Anterior cingulate cortex (tissue), 58 donors: ENCODE measurements at places on chromosomes 3 and 15.

- no peak for DNase-seq
Observed at GRCh38 chr3:126049289-126050049, 34.5 kb downstream of the SLC41A3 start.

- DNase-seq: no peak
Observed at GRCh38 chr3:111601810-111602209, 6.7 kb upstream of the ZBED2 start.

DNA sequence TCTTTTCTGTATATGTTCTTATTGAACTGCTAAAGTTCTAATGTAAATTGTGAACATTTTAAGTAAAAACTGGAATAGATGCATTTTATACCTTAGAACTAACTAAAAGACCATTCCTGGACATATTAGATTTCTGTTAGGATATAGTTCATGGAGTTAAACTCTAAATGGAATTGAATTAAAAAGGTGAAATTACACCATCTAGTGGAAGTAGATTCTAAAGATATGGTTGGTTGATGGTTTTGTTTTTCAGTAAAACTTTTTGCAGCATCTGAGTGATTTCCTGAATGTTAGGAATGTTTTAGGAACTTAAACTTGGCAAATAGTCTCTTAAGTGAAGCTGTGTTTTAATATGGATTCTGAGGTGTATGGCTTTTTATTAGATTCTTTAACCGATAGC, 96.8 kb downstream of the SLMAP start:
- no peak for DNase-seq

- DNase-seq: no peak
Observed at GRCh38 chr3:144273601-144274000, 302.0 kb downstream of the DIPK2A start.

GRCh38 chr15:68295014-68295805, 17.7 kb downstream of the FEM1B start:
- DNase-seq: no peak

DNA sequence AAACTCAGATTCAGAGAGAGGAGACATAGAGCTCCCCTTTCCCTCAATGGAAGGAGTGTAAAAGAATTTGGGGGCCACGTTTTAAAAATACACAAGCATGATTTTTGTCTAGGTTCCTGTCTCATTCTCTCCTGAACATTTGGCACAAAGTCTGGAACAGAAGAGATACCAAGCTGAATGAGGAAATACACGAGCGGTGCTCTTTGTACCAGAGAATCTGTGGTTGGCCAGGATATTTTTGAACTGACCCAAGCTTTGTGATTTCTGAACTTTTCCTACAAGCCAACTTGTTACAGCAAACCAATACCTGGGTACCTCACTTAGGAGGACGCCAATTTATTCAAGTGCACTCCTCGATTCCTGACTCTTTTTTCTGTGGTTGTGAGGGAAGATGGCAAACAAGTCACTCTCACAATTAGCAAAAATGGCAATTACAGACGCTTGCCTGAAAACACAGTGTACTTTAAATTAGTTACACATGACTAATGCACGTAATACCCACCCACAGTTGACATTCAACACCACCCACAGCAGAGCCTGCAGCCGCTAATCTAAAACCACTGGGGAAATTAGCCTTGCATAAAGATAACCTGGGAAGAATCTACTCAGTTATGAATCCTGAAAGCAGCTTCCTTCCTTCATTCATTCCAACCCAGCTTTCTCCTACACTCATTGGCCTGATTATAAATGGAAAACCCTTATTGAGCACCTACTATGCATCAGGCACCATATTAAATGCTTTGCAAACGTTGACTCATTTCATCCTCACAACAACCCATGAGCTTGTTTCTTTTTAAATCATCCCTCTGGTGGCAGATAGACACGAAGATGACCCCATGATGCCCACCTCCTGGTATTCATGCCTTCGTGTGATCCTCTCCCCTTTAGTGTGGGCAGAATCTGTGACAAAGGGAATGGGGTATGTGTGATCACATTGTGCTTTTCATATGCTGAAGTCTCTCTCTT, 293.5 kb downstream of the KBTBD8 start:
- no peak for DNase-seq

- no peak for DNase-seq
Observed at GRCh38 chr3:189685860-189686259, 54.7 kb downstream of the TP63 start.

GRCh38 chr15:99635794-99636193, 70.0 kb downstream of the MEF2A start:
- DNase-seq: no peak

- no peak for DNase-seq
Observed at GRCh38 chr3:31892916-31893573, 88.0 kb downstream of the OSBPL10 start.

DNA sequence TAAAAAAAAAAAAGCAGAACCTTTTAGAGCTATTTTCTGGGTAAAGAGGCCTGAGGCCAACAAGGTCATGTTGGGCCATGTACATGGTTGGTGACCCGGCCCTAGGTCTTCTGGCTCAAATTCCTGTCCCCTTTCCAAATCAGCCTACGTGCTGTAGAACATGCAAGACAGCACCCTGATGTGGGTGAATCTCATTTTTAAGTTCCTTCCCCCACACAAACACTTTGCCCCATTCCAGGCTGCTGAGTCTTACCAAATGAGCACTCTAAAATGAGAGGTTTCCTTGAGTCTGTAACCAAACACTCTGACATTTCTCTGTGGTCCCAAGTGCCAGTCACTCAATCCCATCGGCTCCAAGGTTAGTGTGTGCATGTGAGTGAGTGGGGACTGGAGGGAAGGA, 9.4 kb downstream of the BCL6 start:
- DNase-seq: no peak

DNA sequence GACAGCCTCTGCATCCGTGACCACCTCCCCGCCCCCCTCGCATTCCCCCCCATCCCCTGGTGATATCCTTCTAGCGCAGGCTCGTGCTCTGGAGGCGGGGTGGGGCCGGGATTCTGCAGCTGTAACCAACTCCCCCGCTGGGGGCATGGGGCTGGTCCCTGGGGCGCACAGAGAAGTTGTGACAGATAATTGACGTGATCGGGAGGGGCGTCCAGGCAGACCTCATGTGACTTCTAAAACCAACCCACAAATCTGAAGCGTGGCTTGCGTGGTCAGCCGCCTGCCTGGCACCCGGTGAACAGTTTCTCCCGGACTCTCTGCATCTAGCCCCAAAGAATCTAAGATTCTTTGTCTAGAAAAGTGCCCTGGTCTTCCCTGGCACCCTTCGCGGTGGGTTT, 100.6 kb upstream of the IGF1R start:
- no peak for DNase-seq

DNA sequence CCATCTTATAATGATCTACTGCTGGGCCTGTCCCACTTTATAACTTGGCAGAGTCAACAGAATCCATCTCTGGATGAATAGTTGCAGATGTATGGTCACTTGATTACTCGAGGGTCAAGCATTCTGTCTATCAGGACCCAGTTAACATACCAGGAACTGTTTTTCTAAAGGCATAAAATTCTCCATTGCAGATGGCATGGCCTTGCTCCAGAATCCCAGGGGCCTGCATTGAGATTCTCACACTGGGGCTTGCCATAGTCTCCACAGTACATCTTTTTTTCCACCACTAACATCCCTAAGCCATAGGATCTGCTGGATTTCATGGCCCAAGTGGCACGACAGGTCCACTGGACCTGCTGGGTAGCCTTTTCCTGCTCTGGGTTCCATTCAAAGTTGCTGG, 68.5 kb upstream of the CACNA1D start:
- no peak for DNase-seq

DNA sequence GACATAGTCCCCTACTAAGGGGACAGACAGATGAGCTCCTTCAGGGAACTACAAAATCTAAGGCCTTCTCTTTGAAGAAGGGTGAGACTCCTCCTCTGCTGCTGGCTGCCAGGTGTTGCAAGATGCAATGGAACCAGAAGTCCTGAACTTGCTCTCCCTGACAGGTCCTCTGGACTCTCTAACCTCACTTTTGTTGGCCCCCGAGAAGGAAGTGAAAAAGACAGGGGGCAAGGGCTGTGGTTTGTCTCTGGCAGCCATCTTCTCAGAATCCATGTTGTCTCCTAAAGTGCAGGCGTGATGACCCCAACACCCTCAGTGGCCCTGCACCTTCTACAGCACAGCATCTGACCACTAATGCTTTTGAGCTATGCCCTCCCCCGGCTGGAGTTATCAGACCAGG, 292.5 kb downstream of the CHST2 start:
- DNase-seq: no peak

- DNase-seq: no peak
Observed at GRCh38 chr3:49654955-49655556, 19.1 kb upstream of the APEH start.

GRCh38 chr3:27528791-27529190, 44.6 kb upstream of the SLC4A7 start:
- no peak for DNase-seq

DNA sequence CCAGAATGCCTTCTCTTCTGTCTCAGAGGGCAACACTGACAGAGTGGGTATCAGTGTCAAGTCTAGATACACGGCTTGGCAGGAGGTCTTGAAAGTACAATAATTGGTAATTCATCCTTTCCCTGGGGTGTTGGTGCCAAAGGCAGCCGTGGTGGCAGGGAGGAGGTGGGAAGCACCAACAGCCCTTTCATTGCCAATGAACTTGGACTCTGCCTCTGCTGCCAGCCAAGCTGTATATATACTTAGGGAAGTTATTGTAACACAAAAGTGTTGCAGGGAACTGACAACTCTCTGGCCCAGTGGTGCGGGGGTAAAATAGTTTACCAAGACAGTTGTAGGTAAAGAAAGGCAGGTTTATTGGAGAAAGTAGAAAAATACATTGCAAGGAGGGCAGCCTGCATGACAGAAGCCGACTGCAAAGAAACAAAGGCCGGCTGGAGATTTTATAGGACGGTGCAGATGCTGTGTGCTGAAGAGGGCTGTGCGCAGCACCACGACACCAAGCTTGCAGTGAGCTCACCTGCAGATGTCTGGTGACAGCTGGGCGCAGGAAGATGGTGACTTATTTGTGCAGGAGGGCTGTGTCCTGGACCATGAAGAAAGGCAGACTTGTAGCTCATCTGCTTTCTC, 4.0 kb upstream of the FAM3D start:
- no peak for DNase-seq
